ENCODE measurements at places on chromosomes 11 and 22. TPM values are rescaled to one million over a fixed set of nuclear protein-coding genes. Genes with fewer than 3 reads are reported as not detected.

The RASSF10 gene
- 11.4 TPM for total RNA-seq

The ACTN3 gene
- not detected for total RNA-seq

The SAA4 gene
- not detected for total RNA-seq

The CARD10 gene
- total RNA-seq = 11.6 TPM

The PGM2L1 gene
- 0.42 TPM for total RNA-seq

The BRD1 gene
- total RNA-seq = 17.8 TPM

The GALNT18 gene
- 20.4 TPM for total RNA-seq

DNA sequence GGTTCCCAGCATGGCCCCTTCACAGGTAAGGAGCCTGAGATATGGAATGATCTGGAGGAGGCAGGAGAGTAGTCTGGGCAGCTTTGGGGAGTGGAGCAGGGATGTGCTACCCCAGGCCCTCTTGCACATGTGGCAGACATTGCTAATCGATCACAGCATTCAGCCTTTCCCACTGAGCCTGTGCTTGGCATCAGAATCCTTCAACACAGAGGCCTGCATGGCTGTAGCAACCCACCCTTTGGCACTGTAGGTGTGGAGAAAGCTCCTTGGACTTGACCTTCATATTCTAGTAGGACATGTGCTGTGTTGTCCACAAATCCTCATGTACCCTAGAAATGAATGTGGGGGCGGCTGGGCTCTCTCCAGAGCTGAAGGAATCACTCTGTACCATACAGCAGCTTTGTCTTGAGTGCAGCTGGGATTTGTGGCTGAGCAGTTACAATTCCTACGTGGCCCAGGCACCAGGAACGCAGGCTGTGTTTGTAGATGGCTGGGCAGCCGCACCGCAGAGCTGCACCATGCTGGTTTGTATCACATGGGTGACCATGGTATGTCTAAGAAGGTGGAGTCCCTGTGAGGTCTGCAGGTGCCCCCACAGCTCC lies 21.8 kb upstream of the PPP6R3 start:
- no peak for DNase-seq

- no peak for DNase-seq
Measured at GRCh38 chr11:129370715-129371114, 4.9 kb upstream of the BARX2 start.

- DNase-seq = no peak
Measured at GRCh38 chr11:16902182-16902581, 112.0 kb downstream of the PLEKHA7 start.

- no peak for DNase-seq
Measured at GRCh38 chr11:11039208-11039965, 181.5 kb upstream of the ZBED5 start.

DNA sequence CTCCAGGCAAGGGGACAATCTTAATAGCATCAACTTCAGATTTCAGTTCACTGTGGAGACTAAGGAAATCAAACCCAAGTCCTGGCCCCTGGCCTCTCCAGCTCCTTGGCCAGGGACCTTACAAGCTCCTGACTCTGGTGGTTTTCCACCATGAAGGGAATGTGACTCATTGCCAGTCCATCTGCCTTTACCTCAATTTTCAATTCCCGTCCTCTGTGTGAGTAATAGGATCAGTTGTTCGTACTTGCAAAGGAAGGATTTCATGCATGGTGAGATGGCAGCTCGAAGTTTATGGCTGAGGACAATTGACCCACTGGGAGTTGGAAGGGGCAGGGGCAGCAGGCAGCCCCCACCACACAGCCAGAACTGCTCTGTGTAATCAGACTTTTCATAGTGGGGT lies 42.5 kb downstream of the INSC start:
- DNase-seq = no peak

DNA sequence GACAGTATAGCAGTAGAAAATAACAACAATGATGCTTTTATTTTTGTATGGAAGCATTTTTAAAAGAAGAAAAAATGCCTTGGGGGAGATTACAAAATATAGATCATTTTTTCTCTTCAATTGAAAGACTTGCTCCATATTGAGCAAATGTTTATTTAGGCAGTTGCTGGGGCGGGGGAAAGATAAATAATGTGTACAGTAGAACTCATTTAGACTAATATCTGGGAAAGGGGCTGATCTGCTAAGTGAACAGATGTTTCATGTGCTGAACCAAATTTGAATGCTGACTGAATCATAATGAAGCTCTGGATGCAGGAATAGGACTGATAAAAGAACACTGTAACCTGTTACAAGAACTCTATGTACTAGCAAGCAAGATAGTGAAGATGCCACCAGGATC lies 457.1 kb upstream of the TENM4 start:
- DNase-seq = no peak

GRCh38 chr11:12172493-12173013 lies 62.2 kb downstream of the MICAL2 start:
- no peak for DNase-seq

- DNase-seq = no peak
Measured at GRCh38 chr11:46597609-46598219, 3.9 kb upstream of the AMBRA1 start.

DNA sequence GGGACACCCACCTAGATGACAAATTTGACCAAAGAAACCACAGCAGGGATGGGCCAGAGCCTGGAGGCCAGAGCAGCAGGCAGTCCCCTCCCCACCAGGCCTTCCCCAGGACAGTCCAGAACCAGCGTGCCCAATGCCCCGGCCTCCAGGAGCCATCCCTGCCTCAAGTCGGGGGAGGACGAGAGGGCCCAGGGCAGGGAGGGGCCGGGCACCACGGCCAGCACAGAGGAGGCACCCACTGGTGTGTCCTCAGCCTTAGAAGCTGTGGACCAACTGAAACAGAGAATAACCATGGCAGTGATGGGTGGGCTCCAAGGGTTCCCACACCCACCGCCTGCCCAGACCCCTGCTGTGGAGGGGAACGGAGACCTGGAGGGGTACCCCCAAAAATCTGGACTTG lies 28.3 kb upstream of the TCF20 start:
- no peak for DNase-seq

GRCh38 chr22:30025221-30025620 lies 55.0 kb upstream of the HORMAD2 start:
- no peak for DNase-seq

DNA sequence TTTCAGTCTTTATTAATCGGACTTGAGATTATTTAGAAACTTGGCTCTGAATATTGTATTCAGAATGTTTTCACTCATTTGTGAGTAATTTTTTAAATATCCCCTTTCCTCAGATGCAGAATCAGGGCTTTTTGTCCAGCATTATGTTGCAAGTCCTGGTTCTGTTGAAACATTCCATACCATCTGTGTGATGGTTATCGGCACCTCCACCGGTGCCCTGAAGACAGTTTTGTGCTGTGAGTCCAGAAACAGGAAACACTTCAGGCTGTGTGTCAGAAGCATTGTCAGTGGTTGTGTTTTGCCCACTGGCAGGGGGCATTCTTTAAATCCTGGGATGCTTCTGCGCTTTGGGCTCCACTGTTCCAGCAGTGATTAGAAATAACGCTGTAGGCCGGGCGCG lies 20.4 kb downstream of the CDPF1 start:
- DNase-seq = no peak

DNA sequence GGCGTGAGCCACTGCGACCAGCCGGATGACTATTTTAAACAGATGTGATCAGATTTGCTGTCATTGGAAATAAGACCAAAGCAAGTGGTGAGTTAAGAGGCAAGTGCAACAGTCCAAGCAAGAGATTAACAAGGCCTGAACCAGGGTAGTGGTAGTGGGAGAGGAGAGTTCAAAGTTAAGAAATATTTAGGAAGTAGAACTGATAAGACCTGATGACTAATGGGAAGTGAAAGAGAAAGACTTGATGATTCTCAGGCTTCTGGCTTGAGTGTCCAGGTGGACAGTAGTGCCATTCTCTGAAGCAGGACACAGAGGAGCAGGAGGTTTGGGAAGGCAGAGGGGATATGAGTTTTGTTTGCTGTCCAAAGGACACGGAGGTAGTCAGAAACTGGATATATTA lies 7.2 kb downstream of the NDUFC2 start:
- DNase-seq = no peak

- DNase-seq = no peak
Measured at GRCh38 chr11:44862558-44863101, 88.1 kb downstream of the TP53I11 start.

- no peak for DNase-seq
Measured at GRCh38 chr11:116243991-116244390, 528.8 kb downstream of the BUD13 start.

- no peak for DNase-seq
Measured at GRCh38 chr11:72235351-72236057, 8.5 kb downstream of the PHOX2A start.

DNA sequence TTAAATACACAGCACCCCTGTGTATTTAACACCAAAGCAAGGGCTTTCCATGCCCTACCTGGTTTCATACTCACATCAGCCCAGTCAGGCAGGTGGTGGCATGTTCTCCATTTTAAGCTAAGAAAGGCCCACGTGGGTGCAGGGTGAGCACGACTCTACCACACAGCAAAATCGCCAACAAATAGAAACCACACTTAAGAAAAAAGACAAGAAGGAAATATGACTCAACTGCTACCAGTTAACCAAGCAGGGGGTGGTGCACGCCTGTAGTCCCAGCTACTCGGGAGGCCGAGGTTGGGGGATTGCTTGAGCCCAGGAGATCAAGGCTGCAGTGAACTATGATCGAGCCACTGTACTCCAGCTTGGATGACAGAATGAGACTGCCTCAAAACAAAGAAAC lies 35.2 kb upstream of the TFIP11 start:
- DNase-seq = no peak

DNA sequence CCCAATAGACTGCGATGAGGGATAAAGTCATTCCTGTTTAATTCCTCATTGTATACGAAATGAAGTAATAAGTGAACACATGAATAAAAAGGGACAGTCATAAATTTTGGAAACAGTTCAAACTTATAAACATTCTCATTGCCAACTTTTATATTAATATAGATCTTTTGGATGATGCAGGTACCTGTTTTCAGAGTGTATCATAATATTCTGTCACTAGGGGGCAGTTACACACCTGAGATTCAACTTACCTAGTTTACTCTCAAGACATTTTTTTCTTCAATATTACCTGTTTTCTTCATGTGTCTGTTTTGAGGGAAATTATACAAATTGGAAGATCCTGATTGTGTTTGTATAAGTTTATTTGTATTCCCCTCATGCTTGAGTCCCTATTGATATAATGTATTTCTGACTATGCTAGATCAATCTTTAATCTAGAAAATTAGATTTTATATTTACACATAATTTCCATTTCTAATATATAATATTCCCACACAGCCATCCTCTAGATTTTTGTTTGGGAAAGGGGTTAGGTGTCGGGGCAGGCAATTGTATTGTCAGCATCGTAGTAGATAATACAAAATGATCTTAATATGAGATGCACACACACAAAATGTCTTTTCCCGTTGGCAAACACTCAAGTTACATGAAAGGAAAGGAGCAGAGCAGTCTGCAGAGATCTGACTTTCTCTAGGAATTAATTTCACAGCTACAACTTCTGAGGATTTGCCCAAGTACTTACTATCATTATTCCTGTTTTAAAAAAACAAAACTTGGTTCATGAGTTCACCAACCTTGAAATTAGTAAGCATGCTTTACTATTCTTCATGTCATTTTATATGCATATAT lies 18.4 kb downstream of the FDX1 start:
- no peak for DNase-seq

GRCh38 chr22:44084044-44084772 lies 60.1 kb downstream of the PARVB start:
- no peak for DNase-seq

DNA sequence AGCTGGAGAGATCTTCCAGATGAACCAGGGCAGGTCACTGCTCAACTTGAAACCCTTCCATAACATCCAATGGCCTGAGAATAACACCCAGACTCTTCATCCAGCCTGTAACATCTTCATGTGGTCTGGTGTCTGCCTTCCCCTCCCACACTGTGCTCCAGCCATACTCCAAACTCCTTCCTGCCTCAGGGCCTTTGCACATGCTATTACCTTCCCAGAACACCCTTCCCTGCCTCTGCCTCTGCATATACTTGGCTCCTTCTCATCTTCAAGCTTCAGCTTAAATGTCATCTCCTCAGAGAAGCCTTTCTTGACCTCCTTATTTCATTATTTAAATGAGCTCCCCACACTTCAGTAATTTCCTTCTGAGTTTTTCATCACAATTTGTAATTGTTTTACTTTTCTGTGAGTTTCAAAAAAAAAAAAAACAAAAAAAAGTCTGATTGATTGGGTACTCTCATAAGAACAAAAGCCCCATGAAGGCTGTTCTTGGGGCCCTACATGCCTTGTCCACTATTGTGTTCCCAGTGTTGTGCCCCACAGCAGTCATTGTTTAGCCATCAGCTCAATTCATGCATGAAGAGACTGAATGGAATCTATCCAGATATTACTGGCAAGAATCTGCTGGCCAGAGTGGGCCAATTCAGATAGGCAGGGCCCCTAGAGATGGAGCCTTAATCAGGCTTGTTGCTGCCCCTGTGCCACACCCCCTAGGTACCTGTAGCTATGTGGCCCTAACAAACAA lies 22.1 kb downstream of the LMO1 start:
- no peak for DNase-seq

All from esophagus squamous epithelium (tissue), 5 donors.